ENCODE measurements at places on chromosomes 7 and 10.
A peak's percentile ranks its signal among the peaks of the same experiment; 100 is the strongest.

GRCh38 chr10:81496626-81497025 is 378.4 kb upstream of the NRG3 start:
- no peak for DNase-seq

DNA sequence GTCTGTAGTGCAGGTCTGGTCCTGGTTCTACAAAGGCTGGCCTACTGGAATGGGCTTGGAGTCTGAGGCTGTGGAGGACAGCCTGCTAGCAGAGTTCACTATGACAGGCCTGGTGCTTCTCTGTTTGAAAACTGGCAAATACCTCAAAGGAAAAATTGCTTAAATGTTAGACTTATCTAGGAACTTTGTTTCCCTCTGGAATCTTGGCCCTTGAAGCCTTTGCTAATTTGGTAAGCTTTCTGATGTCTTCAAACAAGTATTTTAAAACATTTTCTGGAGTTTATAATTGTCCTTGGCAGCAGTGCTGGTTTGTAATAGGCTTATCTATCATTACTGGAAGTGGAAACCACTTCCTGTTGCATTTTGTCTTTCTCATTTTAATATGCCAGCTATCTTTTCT is 139.7 kb downstream of the TMEM26 start:
- no peak for DNase-seq

DNA sequence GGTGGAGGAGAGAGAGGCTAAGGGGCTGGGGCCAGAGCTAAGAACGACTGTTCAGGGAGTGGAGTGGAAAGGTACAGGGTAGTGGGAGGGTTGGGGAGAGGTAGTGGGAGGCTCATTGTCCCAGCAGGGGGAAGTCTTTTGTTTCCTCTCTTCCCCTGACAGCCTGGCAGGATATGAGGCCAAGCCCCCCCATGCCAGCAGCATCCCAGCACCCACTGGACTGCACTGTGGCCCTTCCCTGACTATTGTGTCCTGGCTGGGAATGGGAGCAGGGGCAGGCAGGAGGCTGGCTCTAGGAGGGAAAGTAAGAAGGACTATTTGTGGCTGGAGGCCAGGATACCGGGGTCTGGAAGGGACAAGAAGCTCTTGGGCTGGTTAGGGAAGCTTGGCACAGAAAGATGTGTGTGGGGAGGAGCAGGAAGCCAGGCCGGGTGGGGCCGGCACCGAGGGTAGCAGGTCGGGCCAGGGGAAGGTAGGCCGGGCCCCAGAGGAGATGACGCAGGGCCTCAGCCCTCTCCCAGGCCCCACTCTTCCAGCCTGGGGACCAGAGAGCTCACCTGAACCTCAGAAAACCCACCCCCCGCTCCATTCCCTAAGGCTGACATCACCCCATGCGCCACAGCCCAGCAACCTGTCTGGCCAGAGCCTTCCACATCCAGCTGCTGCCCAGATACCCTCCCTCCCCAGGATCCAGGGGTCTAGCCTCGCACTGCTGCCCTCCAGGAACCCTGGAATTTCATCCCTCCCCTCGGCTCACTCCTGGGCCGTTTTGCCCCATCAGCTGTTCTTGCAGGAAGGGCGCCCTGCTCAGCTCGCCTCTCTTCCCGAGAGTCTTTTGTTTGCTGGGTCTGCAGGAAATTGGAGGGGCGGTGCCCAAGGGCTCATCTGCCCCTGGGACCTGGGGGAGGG is 8.8 kb upstream of the EPHB4 start:
- no peak for DNase-seq

GRCh38 chr10:55091691-55092328 is 290.8 kb upstream of the PCDH15 start:
- DNase-seq = peak; percentile 24

DNA sequence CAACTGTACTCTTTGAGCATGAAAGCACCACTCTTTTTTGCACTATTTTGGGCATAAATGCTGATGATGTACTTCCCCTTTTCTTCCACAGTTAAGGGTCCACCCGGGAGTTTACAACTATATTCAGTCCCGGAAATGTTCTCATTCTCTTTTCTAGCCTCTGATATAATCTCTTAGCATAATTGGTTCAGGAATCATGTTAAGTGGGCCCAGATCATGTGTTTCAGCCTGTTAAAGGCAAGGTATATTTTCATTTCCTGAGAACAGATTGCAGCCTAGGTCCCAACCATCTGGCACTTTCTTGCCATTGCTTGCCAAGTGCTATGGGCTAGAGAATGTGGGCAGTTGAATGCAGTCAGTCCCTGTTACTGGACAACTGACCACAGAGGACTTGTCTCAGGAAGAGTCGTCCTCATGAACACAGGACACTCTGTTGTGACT is 111.4 kb upstream of the GLCCI1 start:
- peak; percentile 51 for DNase-seq

DNA sequence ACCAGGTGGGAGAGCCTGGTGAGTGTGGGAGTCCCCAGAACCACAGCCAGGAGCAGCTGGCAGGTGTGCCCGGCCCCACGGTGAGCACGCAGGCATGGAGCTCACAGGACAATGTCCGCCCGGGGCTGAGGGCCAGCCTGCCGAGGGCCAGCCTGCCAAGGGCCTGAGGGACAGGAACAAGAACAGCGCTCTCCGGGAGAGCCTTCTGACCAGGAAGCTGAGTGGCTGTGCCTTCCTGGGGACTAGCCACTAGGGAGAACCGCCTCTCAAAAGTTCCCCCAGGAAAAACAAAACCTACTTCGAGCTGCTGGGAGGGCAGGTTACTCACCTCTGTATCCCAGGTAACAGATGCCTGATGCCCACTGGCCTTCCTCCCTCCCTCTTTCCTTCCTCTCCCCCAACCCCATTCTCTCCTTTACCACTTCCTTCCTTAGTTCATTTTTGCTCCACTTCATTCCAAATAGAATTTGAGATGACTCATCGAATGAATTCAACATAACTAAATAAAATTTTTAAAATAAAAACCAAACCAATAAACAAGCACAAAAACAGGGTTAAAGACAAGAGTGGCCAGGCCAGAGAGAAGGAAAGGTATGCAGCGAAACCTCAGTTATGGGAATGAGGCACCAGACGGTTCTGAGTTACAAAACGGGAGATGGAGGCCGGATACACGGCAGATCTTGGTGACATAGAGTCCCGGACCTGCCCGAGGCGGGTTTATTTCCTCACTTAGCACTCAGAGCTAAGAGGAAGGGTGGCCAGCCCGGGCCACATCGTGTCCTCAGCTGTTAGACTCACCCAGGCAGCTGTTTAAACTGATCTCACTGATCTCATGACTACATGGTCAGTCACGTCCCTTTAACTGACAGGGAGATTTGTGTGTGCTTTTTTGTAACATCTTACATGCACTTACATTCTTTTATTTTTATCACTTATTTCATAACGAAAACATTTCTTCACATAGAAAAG is 128.5 kb downstream of the TNS3 start:
- DNase-seq = no peak

DNA sequence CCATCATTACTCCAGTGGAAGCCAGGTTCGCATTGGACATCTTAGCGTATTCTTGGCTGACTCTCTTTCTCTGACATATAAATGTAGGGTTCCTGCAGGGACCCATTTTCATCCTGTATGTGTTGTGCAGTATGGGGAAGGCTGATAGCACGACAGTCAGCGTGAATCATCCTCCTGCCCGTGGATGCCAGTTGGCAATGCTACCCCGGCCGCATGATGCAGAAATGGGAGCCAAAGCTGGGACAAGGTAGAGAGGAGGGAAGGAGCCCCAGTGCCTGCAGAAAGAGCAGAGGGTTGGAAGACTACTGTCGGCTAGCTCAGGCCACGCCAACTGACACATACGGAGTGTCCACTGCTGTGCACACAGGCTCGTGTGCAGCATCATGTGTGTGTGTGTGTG is 251.6 kb downstream of the SKAP2 start:
- DNase-seq = no peak

Measured in MM.1S (cell line).